Hematopoietic multipotent progenitor cell treated with erythropoietin and hydrocortisone succinate and interleukin-3 and kit ligand, for 6 days (in vitro differentiated cells): ENCODE measurements at places on chromosomes 2 and 18.

GRCh38 chr18:69956057-69956456 lies 8.4 kb upstream of the CD226 start:
- no peak for DNase-seq

DNA sequence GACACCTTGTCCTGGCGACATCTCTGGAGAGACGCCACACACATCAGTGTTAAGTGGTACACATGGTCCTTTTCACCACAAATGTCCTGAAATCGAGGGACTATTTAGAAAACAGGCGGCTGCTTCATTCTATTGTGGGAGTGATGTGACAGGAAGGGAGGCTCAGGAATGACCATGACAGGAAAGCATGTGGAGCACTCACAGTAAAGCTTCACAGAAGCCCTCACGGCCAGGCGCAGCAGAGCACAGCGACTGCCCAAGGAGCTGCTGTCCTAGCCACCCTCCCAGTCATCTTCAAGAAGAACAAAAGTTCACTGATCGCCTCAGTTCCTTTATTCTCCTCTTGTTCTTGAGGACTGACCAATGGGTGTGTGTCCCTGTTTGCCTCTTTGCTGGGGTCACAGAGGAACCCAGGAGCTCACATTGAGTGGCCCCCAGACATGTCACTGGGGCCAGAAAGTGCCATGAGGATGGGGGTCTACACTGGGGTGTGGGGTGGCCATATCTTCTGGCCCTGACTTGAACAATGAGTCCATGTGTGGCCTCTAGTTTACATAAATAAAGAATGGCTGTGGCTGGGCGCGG lies 84.6 kb upstream of the RANBP2 start:
- no peak for DNase-seq

GRCh38 chr18:52367953-52368742 lies 28.2 kb downstream of the DCC start:
- no peak for DNase-seq

GRCh38 chr2:36408198-36408703 lies 52.7 kb downstream of the CRIM1 start:
- no peak for DNase-seq
